Cerebellar nuclear complex (tissue), 1 donor: ENCODE measurements at places on chromosomes 1 and 21.

DNA sequence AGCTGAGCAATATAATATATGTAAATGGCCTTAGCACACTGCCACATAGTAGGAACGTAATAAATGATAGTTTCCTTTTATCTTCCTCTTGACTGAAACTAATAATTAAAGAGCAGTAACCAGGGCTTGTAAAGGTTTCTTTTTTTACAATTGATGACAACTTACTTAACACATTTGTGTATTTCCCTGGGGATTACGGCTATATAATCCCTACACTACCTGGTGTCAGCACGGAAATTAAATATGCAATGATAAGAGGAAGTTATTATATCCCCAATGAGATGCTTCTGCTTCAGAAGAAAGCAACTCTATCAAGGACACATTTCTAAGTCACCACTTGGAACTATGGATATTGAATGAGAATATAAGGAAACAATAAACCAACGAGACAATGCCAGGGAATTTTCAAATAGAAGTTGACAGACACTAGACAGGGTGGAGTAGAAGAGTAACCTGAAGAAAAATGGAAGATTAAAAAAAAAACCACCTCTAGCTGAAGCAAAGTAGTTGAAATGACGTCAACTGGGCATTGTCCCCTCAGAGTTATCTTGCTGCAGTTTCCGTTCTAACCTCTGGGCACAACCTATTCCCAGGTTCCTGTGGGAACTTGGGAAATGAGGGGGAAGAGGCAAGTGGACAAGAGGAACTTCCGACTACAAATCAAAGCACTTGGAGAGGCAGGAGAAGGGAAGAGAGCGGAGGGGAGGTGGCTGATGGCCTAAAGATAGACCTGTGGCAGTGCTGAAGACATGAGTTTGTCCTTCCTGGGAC is 66.5 kb downstream of the PLPP3 start:
- no peak for DNase-seq

DNA sequence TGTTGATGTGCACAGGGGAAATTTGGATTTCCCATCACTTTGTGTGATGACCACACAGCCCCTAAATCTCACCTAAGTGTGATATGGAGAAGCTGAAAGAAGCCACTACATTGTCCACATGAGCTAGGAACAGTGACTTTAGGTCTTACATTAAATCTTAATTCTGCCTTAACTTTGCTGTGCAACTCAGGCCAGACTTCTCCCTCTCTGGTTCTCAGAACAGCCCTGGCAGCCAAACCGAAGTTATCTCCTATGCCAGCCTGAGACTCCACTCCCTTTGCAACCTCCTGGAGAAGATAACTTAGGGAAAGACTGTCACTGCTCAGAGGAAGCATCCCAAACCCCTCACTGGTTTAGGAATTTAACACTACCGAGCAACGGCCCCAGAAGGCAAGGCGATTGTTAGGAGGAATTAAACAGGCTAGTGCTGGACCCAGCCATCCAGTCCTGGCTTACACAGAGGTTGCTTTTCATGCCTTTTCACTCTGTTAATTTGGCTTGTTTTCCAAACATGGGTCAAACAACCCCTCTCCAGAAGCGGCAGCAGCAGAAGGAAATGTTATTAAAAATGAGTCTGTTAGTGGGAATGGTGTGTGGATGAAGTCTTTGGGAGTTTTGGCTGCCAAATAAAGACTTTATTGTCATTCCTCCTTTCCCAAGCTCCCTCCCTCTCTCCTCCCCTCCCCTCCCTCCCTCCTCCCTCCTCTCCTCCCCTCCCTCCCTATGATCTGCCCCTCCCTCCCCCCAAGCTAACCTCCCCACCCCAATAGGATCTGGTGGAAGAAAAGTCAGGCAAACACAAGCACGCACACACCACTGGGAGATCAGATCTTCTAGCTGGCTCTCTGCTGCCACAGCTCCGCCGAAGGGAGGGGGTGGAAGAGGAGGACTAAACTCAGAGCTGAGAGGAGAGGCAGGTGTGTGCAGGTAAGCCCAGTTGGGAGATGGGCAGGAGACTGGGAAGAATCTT is at the start of gene PRELP:
PRELP (plus strand) TSS at position 795 of the 970 bp plus-strand sequence. CDS start 7,379 bp downstream, outside the sequence.
- DNase-seq = no peak

DNA sequence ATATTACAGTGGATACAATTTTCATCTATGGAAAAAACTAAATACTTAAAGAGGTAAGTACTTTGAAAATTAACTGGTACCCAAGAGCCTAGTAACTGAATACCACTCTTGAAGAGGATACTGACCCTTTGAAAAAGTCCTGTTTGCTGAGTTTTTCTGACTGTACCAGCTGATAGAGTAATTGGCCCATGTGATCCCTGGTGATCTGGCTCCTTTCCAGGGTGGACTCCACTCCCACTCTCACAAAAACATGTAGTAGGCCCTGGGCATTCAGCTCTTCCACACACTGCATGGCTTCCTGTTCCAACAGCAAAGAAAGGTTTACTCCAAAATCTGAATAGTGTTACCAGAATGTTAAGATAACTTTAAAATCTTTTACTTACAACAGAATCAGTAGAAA is 53.6 kb upstream of the HP1BP3 start:
- DNase-seq = no peak

- no peak for DNase-seq
Measured at GRCh38 chr1:23167353-23168078, 1.1 kb downstream of the LUZP1 start.

GRCh38 chr1:32048440-32048839 is 24.3 kb upstream of the TMEM39B start:
- DNase-seq = no peak

GRCh38 chr1:16900751-16901150 is 5.0 kb downstream of the RNU1-2 start:
- no peak for DNase-seq

GRCh38 chr1:14765773-14766172 is 167.3 kb downstream of the KAZN start:
- no peak for DNase-seq

GRCh38 chr1:2212274-2212531 is 15.9 kb upstream of the SKI start:
- DNase-seq = no peak
